OCI-M1 (cell line): ENCODE measurements at places on chromosomes 12 and 14.

DNA sequence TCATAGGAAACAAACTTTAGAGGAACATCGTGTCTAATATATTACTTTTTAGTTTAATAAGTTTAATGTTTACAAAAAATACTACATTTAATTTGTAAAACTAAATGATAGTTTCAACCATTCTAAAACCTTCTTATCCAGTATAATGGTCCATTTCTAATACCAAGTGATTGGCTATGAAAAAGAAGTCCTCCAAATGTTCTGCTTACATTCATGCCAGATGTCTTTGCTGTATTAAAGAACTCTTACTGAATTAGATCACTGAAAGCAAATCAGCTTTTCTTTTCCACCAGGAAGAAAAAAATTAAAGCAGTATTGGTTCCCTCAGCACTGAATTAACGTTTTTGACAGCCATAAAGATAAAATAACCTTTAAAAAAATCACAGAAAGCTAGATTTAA lies 3.7 kb downstream of the NOVA1 start:
- DNase-seq: no peak

- DNase-seq: peak; percentile 0
These were observed 23.6 kb upstream of the FAM181A start for GRCh38 chr14:93903342-93904184.

DNA sequence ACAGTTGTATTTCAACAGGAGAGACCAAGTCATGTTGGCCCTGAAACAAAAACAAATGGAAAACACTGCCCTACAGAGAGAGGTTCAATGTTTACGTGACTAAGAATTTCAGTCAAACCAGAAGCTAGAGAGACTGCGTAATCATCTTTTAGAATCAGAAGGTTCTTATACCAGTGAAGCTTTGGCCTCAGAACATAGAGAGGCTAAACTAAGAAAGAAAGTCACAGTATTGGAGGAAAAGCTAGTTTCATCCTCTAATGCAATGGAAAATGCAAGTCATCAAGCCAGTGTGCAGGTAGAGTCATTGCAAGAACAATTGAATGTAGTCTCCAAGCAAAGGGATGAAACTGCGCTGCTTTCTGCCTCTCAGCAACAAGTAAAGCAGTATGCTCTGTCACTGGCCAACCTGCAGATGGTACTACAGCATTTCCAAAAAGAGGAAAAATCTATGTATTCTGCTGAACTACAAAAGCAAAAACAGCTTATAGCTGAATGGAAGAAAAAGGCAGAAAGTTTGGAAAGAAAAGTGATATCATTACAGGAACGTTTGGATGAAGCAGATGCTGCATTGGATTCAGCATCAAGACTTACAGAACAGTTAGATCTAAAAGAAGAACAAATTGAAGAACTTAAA lies 32.5 kb upstream of the NUAK1 start:
- DNase-seq: no peak

GRCh38 chr12:84134797-84135366 lies 777.7 kb downstream of the SLC6A15 start:
- DNase-seq: no peak

DNA sequence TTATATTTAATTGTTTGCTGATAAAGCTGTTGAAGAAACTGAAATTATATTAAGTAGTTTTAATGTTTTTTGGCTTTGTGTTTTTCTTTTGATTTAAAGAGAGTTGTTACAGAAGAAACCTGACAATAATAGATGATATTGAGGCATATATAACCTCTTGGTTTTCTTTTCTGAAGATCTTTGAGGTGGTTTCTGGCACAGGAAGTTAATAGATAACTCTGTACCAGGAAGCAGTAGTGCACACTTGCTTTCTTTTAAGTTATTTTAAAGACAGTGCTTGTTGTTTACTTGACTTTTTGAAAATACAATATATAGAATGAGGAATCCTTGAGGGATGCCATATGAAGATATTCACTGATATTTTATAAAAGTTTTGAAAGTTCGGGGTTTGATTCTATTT lies 209.0 kb upstream of the FBXO33 start:
- DNase-seq: no peak

DNA sequence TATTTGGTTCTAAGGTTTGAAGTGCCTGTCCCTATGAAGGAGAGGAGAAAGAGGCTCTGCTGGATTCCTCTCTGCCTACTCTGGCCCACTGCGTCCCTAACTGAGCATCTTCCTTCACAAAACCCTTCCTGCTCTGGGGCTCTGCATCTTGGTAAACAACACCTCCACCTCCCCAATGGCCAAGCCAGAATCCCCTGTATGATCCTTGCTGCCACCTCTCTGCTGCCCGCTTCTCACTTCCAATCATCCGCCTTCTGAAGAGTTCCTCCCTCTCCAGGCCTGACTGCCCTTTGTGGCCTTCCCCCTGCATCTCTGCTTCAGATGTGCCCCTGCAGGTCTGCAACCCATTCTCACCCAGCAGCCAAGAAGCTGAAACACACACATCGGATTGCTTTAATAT lies 110.6 kb upstream of the RPH3A start:
- DNase-seq: no peak

- peak; percentile 94 for DNase-seq
These were observed 111.4 kb downstream of the DACT1 start for GRCh38 chr14:58749066-58749669.

- DNase-seq: peak; percentile 81
These were observed 20.3 kb downstream of the RHOF start for GRCh38 chr12:121773011-121773777.

DNA sequence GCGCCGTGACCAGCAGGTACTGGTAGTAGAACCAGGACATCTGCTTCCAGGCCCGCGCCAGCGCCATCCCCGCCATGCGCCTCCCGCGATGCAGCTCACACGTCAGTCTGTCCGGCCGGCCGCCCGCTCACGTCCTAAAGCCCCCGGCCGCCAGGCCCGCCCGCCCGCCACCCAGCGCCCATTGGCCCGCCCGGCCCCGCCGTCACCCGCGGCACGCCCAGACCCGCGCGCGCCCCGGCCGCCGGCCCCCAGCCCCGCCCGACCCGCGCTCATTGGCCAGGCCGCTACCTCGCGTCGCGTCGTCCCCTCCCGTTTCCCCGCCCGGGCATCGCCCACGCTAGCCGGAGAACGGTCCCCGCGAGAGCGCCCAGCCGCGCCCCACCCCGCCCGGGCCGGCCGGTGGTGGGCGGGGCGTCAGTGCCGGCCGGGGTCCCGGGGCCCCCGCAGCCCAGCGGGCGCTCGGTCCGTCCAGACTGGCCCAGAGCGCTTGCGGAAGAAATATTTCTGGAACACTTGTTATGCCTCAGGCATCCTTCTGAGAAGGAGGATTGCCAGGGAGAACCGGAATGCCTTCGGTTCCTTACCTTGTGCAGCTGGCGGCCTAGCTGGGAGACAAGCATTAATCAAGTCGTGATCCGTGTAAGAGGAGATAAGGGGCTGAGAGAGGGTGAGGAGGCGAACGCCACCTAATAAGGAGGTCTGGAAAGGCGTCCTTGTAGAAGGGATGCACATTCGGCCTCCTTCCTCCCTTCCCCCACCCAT lies at the start of gene SPTSSA:
TSS of gene SPTSSA (minus strand) at position 109 of the 762 bp plus-strand sequence. CDS start at position 76, 33 bp downstream.
- DNase-seq: peak; percentile 87

DNA sequence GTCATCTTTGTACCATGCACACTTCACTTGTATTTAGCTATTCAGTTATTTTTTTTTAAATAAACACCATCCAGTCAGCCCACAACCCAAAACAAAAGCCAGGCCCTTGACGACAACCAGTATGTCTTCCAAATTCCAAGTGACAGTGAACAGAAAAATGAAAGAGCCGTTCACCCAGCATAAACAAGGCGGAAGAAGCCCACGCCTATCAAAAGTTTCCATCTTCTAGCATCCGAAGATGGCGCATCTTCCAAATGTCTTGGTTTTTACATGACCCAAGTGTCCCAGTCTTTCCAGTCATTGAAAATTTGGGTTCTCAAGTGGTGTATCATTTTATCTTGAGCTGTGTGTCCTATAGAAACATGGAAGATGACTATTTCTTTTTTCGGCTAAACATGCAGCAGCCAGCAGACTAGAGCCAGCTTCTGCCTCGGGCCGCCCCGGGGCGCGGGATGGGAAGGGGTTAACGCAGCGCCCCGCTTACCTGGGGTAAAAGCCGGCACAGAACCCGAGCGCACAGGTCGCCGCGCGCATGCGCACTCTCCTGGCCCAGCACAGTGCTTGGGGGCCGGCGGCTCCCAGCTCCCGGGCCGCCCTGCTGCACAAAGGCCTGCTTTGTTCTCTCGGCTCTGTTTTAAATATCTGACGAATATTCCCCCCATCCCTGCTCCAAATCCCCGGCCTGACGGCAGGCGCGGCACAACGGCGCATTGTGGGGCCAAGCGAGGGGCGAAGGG lies 164.8 kb downstream of the ZFP36L1 start:
- no peak for DNase-seq

DNA sequence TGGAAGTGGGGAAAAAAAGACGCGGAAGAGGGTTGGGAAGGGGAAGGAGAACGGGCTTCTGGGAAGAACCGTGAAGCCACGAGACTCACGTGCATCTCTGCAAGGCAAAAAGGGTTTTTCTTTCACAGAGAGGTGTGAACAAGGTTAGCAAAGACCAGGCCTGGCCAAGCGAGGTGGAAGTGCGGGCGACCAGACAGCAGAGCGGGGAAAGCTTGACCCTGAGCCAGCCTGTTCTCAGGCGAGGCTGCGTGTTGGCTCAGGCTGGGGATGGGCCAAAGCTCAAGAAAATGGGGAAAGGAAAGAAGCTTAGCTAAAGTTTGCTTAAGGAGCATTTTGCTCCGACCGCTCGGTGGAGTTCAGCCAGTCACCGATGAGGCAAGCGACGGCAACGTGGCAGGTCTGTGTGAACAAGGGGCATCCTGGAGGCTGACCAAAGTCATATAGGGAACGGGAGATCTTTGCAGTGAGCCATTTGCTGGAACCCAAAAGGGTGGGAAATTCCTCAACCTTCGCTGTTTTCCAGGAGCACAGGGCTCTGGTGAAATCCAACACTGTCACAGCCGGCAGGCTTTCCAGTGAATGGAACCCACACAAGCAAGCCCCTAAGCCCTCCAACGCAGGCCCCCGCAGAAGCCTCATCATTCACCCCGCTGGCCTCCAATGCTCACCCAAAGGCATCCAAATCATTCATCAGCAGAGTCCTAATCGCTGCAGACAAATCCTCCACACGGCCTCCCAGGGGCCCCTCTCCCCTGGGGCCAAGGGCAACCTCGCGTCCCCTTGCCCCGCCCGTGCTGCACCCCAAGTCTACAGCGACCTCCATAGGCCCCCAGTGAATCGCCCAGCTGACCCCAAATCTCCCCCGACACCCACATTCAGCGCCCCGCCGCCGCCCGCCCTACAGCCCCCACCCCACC lies 754 bp downstream of the ZNF605 start:
- DNase-seq: peak; percentile 81

- DNase-seq: no peak
These were observed 98.0 kb downstream of the BBS10 start for GRCh38 chr12:76250256-76250655.

DNA sequence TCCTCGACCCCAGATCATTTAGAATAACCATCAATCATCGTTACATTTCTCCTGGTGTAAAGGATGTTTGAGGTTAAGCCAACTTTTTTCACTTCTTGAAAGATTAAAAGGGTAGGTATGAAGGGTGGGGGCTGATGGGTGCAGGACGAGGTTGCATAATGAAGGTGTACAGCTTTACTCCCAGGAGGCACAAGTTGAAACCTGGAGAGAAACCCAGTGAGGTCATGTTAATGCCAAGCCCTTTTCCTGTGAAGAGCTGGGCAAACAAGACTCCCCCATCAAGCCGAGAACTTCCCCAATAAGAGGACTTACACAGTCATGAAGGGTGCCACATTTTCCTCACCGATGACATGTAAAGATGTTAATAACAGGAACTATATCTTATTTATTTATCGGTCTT lies 84.3 kb downstream of the FZD10 start:
- DNase-seq: no peak

GRCh38 chr12:89370421-89370831 lies 18.1 kb upstream of the DUSP6 start:
- peak; percentile 68 for DNase-seq

GRCh38 chr12:54616933-54617680 lies 17.6 kb downstream of the LACRT start:
- peak; percentile 53 for DNase-seq

DNA sequence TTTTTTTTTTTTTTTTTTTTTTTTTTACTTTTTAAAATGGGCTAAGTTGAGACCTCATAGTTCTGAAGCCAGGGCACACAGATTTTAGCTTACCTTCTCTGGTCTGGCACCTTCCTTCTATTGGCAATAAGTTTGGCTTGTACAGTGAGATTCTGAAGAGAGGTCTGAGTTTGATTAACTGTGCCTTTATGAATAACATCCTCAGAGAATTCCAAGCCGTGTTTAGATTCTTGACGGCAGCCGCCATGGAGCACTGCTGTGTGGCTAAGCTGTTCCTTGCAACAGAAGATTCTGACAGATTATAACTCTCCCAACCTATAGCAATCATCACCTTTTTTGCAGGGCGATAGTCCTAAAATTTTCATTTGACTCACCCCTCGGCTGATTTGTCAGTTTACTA lies 354.9 kb upstream of the FAR2 start:
- DNase-seq: no peak
